Vagina (tissue), 2 donors: ENCODE measurements at places on chromosomes 6 and 20. TPM values are rescaled to one million over a fixed set of nuclear protein-coding genes. Genes with fewer than 3 reads are reported as not detected.

DNA sequence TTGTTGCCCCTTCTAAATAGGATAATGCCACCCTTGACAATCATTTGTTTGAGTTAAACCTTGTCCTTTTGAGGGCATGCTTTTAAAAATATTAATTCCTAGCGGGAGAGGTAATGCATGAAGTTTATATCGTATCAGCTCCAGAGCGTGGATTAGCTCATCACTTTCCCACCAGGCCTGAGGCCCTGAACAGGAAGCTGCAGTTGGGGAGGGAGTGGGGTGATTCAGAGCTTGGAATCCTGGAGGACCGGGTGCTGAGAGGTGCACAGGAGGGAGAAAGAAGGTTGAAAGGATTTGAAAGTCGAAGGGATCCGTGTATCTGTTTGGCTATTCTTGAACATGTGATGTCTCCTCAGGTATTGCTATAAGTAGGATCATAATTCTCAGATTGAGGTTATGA, 25.0 kb downstream of the ZDHHC14 start:
- no peak overlapping the region for H3K4me3 ChIP-seq
- DNase-seq = no peak
- no peaks in the 10 kb centered on the region for H3K27me3 ChIP-seq
- H3K36me3 ChIP-seq = no peaks in the 10 kb centered on the region

FAM83B gene
- total RNA-seq = 35.8 TPM

- H3K4me3 ChIP-seq = no peak overlapping the region
- H3K36me3 ChIP-seq = no peaks in the 10 kb centered on the region
- no peak overlapping the region for H3K27ac ChIP-seq
- no peak for DNase-seq
Measured at GRCh38 chr6:76861403-76861802, 601.9 kb downstream of the HTR1B start.

SYCP2 gene
- 3.2 TPM for total RNA-seq

DNA sequence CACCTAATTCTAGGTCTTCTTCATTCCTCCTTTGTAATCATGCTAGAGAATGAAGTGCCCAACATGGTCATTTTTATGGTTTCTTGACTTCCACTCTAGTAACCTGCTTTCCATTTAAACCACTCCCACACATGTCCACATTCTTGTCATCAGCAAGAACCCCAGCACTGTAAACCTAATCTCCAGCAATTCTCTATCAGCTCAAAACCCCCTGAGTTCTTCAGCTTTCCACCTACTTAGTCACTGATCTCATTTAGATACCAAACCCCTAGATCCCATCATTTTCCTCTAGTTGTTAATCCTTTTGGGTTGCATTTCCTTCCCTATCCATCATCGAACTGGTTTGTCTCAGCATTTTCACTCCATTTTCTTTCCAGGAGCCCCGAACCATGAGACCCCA, 49.7 kb downstream of the GOPC start:
- H3K4me3 ChIP-seq = no peak overlapping the region
- H3K27me3 ChIP-seq = no peaks in the 10 kb centered on the region
- H3K36me3 ChIP-seq = no peaks in the 10 kb centered on the region
- H3K27ac ChIP-seq = no peak overlapping the region

- DNase-seq = no peak
- no peaks in the 10 kb centered on the region for H3K36me3 ChIP-seq
- H3K4me1 ChIP-seq = no peaks in the 10 kb centered on the region
- H3K27ac ChIP-seq = no peak overlapping the region
Measured at GRCh38 chr6:111072801-111073360, 14.4 kb upstream of the SLC16A10 start.

LINC00237 gene
- total RNA-seq = not detected

ULBP1 gene
- not detected for total RNA-seq

GRCh38 chr6:129212081-129212480, 329.1 kb downstream of the LAMA2 start:
- H3K36me3 ChIP-seq = no peaks in the 10 kb centered on the region
- no peaks in the 10 kb centered on the region for H3K27me3 ChIP-seq
- DNase-seq = no peak
- H3K27ac ChIP-seq = peak overlapping the region; percentile 25
- peaks cover 5% of the 10 kb centered on the region for H3K4me1 ChIP-seq
- H3K4me3 ChIP-seq = no peak overlapping the region

GDAP1L1 gene
- total RNA-seq = not detected

DNA sequence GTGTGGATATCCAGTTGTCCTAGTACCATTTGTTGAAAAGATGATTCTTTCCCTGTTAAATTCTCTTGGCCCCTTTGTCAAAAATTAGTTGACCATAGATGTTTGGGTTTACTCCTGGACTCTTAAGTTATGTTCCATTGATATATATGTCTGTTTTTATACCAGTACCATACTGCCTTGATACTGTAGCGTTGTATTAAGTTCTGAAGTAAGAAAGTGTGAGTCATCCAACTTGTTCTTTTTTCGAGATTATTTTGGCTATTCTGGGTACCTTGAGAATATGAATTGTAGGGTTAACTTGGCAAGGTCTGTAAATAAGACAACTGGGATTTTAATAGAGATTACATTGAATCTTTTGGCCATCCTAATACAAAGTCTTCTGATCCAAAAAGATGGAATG, 26.5 kb downstream of the PANK2 start:
- no peak overlapping the region for H3K4me3 ChIP-seq
- no peaks in the 10 kb centered on the region for H3K4me1 ChIP-seq
- no peak overlapping the region for H3K27ac ChIP-seq
- peaks cover 67% of the 10 kb centered on the region for H3K36me3 ChIP-seq
- no peaks in the 10 kb centered on the region for H3K27me3 ChIP-seq
